ENCODE measurements at places on chromosomes 11 and 22.

- no peak for DNase-seq
Observed at GRCh38 chr11:98040061-98040808, 980.5 kb upstream of the CNTN5 start.

GRCh38 chr11:100574894-100575769 lies 112.0 kb upstream of the ARHGAP42 start:
- DNase-seq: no peak

GRCh38 chr22:49352361-49353169 lies 475.1 kb downstream of the BRD1 start:
- no peak for DNase-seq

- no peak for DNase-seq
Observed at GRCh38 chr11:65549096-65549495, 9.1 kb downstream of the LTBP3 start.

GRCh38 chr11:72750086-72750485 lies 2.1 kb downstream of the ARAP1 start:
- DNase-seq: no peak

GRCh38 chr11:46759196-46759595 lies 40.2 kb downstream of the F2 start:
- no peak for DNase-seq

GRCh38 chr11:104198576-104198975 lies 34.6 kb upstream of the PDGFD start:
- no peak for DNase-seq

DNA sequence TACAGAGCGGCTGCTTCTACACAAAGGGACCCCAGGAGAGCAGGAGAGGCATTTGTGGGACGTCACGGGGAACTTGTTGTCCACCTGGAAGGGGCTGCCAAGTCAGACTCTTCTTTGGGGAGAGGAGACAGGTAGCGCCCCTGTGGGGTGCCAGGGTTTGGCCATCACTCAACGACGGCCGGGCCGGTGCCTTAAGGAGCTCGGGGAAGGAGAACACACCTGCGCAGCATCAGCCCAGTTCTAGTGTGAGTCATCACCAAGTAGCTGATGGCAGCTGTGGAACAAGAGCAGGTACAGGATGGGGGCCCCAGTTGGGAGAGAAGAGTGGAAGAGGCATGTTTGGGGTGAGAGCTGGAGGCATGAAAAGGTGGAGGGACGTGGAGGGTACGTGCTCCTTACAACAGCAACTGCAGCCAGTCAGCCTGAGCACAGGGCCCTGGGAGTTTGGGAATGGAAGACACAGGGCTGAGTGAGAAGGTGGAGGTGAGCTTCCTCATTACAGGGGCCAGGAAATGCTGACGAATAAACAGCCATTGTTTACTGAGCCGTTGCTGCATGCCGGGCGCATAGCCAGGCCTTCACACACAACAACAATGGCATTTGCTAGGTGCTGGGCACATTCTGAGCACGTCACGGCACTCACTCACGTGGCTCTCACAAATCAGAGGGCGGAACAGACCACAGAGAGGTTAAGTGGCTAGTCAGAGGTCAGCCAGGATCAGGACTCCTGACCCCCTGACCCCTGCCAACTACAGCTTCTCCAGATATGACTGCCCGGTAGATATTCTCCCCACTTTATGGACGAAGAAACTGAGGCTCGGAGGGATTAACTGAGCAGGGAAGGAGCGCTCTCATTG lies 29.1 kb upstream of the TP53I11 start:
- no peak for DNase-seq

GRCh38 chr11:120231963-120232362 lies 8.0 kb upstream of the POU2F3 start:
- DNase-seq: no peak

DNA sequence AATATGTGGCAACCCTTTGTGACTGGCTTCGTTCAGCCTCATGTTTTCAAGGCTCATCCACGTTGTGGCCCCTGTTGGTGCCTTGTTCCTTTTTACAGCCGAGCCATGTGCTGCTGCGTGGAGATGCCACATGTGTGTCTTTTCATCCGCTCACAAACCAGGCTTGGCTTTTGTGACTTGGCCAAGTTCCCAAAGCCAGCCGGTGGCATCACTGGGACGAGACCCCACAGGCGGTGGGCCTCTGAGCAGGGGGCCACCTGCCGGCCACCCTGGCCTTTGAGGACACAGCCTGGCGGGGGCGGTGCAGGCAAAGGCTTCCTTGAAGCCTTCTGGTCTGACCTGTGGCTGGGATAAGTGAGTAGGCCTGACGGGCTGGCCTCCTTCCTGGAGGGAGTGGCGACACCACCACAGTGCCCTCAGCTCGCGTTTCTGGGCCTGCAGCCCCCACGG lies 10.5 kb downstream of the GRK2 start:
- DNase-seq: peak; percentile 53

DNA sequence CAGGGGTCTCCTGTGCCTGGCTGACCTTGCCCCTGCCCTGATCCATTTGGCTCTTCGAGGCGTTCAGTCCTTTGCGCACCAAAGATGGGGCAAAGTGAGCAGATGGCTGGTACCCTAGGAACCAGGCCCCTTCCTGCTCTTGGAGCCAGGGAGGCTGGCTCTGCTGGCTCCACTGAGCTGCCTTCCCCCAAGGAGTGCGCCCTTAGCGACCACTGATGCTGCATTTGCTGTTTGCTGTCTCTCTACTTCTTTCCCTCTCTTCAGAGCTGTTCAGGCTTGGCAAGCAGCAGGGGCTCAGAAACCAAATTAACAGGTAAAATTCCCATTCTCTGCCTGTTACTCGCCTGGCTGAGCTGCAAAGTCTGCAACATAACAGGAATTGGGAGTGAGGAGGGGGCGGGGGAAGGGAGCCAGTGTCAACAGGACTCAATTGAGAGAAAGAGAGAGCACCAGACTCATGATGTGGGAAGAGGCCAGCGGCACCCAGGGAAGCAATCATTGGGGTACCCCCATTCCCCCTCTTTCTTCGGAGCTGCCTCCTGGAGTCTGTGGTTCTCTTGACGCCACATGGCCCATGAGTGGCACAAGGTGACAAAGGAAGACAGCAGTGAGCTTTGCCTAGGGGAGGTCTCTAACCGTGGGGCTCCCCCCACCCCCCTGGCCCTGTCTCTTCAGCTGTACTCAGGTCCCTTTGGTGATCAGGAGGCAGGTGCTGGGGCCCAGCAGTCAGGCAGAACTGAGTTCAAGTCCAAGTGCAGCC lies 102.3 kb downstream of the TP53I11 start:
- DNase-seq: no peak

GRCh38 chr11:81421251-81421860 lies 1312.3 kb downstream of the FAM181B start:
- DNase-seq: no peak

DNA sequence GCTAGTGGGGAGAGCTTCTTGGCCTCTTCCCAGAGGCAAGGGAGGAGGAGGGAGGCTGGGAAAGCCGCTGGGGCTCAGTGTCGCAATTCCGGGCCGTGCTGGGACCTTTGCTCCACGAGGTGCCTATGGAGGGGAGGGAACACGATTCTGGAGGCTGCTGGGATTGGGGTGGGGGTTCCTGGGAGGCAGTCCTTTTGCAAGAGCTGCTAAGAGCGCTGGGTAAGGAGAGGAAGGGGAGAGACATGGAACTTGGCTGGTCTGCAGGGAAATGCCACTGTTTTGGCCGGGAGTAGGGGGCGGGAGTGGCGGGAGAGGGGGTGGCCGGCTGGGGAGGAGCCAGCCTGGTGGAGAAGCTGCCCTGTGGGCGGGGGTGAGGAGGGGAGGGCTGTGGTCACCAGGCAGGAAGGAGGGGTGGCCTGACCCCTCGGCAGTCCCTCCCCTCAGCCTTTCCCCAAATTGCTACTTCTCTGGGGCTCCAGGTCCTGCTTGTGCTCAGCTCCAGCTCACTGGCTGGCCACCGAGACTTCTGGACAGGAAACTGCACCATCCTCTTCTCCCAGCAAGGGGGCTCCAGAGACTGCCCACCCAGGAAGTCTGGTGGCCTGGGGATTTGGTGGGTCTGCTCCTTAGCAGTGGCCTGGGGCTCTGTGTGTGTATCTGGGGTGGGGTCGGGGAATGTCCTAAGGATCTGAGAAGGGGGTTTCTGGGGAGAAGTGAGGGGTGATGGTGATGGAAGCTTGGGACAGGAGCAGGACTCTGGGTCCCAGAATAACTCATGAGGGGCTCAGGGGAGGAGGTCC lies at the start of gene NR1H3:
Gene NR1H3 (plus strand): TSS at position 480 of the 800 bp plus-strand sequence. CDS start 1,221 bp downstream, outside the sequence.
- peak; percentile 89 for DNase-seq

- DNase-seq: no peak
Observed at GRCh38 chr22:31911565-31912406, 32.5 kb upstream of the YWHAH start.

- no peak for DNase-seq
Observed at GRCh38 chr11:87366763-87367405, 329.1 kb downstream of the TMEM135 start.

- DNase-seq: peak; percentile 79
Observed at GRCh38 chr22:50252082-50253045, 1.3 kb upstream of the HDAC10 start.

GRCh38 chr22:39416319-39416718 lies 16.7 kb downstream of the TAB1 start:
- DNase-seq: no peak

GRCh38 chr11:128471138-128471661 lies 116.2 kb downstream of the ETS1 start:
- DNase-seq: no peak

DNA sequence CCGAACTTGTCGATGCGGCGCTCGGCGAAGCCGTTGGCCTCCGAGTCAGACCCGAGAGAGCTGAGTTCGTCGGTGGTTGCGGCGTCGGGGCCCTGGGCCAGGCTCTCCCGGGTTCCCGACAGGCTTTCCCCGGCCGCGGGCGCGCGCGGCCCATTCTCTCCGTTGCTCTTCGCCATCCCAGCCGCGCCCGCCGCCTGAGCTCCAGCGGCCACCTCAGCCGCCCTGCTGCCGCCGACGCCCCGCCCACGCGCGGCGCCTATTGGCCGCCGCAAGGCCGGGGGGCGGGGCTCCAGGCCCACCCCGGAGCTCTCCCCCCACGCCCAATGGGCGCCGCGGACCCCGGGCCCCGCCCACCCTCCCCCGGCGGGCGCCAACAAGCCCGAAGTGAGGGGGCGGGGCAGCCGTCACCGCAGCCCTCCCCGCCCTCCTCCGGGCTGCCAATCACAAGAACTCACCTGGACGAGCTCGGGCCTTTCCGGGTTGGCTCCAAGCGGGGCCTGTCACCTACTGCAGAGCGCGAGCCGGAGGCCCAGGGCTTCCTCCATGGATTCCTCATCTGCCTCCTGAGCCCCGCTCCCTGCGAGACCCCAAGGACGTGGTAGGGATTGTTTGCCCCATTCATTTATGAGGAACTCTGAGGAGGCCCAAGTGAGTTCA lies at the start of gene TBC1D10A:
Gene TBC1D10A (minus strand): TSS at position 236 of the 657 bp plus-strand sequence. CDS start 60 bp downstream, at position 176.
- peak; percentile 94 for DNase-seq

DNA sequence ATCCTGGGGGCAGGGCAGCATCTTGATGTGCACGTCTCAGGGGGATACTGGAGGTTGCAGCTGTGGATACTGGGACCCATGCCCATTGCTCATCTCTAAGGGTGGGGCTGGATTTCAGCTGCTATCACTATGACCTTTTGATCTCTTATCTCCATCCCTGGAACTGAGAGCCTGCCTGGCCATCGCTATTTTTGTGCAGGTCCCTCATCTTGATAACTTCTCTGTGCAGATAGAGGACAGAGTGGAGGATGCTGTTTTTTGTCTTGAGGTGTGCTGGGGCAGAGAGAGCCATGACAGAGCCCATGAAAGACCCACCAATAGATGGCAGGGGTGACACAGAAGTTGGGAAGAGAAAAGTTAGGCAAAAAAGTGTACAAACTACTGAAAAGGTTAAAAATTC lies 5.1 kb upstream of the INSC start:
- DNase-seq: no peak

DNA sequence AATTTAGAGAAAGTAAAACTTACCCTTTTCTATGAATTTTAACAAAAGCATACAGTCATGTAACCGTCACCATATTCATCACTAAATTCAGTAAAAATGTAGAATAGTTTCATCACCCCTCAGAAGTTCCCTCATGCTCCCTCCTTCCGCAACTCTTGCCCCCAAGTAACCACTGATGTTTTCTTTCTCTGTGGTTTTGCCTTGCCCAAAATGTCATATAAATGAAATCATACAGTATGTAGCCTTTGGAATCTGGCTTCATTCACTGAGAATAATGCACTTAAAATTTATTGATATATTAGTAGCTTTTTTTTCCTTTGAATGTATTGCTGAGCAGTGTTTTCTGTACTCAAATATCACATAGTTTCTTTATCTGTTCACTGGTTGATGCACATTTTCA lies 60.1 kb downstream of the DCUN1D5 start:
- no peak for DNase-seq

GRCh38 chr11:44279483-44279882 lies 30.5 kb downstream of the ALX4 start:
- DNase-seq: no peak

DNA sequence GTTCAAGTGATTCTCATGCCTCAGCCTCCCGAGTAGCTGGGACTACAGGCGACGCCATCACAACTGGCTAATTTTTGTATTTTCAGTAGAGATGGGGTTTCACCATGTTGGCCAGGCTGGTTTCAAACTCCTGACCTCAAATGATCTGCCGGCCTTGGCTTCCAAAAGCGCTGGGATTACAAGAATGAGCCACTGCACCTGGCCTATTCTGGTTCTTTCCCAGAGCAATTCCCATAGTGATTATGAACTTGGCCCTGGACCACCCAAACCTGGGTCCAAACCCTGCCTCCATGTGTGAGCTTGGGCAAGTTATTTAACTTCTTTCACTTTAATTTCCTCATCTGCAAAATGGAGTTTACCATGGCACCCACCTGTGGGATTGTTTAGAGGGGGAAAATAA lies 61.5 kb upstream of the HEPHL1 start:
- DNase-seq: no peak

DNA sequence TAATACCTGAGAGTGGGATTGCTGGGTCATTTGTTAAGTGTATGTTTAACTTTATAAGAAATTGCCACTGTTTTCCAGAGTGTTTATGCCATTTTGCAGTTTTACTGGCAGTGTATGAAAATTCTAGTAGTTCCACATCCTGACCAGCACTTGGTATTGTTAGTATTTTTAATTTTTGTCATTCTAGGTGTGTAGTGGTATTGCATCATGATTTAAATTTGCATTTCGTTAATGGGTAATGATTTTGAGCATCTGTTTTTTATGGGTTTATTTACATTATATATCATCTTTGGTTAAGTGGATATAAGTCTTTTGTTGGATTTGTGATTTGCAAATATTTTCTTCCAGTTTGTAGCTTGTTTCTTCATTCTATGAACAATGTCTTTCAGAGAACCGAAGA lies 34.7 kb downstream of the PDE3B start:
- no peak for DNase-seq

DNA sequence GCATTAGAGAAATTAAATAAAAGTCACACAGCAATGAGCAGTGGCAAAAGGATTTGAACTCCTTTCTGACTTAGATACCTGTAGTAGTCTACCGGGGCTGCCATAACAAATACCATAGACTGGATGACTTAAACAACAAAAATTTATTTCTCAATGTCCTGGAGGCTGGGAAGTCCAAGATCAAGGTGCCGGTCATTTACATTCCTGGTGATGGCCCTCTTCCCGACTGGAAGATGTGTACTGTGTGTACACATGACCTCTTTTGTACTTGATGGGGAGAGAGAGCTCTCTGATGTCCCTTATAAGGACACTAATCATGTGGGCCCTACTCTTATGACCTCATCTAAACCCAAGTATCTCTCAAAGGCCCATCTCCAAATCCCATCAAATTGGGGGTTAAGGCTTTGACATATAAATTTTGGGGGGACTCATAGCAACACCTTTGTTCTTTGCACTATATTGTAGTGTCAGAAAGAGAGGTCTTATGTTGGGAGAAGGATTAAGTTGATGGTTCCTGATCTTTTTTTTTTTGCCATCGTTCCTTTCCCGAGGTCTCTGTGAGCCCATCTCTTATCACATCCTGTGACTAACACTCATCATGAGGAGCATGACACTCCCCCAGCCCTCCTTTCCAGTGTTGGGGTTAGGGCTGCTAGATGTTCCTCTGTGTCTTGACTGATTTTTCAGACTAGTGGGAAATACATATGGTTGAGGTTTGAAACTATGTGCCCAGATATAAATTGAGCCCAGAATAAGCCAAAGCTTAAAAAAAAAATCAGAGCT lies 104.3 kb downstream of the TRAF6 start:
- no peak for DNase-seq
